ENCODE measurements at places on chromosomes 11 and 22.

GRCh38 chr11:99884750-99885149 lies 802.3 kb upstream of the ARHGAP42 start:
- no peak for DNase-seq

GRCh38 chr11:123194337-123195187 lies 486 bp downstream of the CLMP start:
- no peak for DNase-seq

GRCh38 chr11:62127941-62128770 lies 4.3 kb downstream of the INCENP start:
- no peak for DNase-seq

- no peak for DNase-seq
These were observed 186.9 kb upstream of the NAV2 start for GRCh38 chr11:19525714-19526113.

DNA sequence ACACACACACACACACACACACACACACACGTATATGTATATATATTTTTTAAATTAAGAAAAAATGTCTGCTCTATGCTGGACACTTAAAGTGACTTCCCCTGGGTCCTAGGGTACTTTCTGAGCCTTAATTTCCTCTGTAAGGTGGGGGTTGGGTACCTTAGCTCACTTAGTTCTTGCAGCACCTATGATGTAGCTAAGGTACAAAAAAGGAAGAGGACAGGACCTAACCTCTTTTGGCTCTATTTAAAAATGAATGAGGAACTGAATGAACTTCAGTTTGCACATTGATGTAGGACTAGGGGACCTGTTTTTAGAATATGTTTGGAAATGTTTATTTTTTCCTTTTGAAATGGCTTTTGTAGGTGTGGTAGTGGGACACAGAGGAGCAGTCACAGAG lies 11.1 kb downstream of the SREBF2 start:
- no peak for DNase-seq

- no peak for DNase-seq
These were observed 72.6 kb upstream of the CLDN5 start for GRCh38 chr22:19596680-19597398.

DNA sequence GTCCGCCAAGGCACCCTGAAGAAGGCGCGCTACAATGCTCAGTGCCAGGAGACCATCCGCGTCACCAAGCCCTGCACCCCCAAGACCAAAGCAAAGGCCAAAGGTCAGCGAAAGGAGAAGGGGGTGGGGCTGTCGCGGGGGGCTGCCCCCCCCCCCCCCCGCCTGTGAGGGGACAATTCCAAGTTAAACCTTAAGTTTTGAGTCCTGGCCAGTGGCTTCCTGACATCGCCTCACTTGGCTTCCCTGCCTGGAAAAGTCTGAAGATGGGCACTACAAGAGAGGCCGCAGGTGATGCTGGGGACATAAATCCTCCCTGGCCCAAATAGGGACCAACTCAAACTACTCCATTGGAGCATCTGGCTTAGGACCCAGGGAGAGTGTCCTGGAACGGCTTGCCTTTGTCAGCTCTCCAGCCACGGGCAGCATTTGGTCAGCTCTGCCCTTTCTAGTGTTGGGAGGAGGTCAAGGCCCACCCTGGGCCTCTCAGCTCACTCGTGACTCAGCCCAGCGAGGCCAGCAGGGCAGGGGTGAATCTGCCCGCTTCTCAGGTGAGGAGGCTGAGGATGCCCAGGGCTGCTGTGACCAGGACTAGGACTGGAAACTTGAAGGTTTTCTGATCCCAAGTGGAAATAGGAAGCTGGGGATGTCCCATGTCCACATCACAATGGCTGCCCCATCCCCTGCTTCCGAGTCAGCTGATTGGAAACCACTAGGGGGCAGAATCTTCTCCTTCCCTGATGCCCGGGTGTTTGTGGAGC lies 1.4 kb downstream of the MDK start:
- no peak for DNase-seq

DNA sequence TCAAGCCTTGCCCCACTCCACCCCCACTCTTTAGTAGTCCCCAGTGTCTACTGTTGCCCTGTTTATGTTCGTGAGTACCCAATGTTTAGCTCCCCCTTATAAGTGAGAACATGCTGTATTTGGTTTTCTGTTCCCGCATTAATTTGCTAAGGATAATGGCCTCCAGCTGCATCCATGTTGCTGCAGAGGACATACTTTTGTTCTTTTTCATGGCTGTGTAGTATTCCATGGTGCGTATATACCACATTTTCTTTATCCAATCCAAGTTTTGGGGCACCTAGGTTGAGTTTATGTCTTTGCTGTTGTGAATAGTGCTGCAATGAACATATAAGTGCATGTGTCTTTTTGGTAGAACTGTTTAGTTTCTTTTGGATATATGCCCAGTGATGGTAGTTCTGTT lies 16.2 kb upstream of the FXYD6 start:
- DNase-seq: no peak

DNA sequence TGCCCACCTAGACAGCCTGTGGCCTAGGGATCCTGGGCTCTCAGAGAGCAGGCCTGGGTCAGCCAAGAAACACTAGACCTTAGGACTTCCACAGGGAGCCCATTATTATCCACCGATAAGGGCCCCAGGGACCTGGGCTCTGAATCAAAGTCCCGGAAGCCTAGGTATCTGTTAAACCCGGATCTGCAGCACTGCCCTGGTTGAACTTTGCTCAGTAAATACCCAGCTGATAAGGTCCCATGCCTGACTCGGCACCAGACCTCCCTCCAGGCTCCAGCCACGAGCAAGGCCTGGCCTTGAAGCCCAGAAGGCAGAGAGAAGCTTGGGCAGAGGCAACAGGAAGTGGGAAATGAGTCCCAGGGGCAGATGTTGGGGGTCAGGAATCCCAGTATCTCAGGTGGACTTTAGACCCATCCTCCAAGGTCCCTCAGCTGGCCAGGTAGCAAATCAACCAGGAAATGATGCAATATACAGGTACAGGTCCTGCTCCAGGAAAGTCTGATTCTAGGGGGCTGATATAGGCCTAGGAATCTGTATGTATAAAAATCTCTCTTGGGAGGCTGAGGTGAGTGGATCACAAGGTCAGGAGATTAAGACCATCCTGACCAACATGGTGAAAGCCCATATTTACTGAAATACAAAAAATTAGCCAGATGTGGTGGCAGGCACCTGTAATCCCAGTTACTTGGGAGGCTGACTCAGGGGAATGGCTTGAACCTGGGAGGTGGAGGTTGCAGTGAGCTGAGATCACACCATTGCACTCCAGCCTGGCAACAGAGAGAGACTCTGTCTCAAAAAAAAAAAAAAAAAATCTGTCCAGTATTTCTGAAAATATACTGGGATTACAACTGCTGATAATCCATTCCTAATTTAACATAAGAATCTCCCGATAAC lies 18.7 kb downstream of the POU2AF1 start:
- peak; percentile 92 for DNase-seq

DNA sequence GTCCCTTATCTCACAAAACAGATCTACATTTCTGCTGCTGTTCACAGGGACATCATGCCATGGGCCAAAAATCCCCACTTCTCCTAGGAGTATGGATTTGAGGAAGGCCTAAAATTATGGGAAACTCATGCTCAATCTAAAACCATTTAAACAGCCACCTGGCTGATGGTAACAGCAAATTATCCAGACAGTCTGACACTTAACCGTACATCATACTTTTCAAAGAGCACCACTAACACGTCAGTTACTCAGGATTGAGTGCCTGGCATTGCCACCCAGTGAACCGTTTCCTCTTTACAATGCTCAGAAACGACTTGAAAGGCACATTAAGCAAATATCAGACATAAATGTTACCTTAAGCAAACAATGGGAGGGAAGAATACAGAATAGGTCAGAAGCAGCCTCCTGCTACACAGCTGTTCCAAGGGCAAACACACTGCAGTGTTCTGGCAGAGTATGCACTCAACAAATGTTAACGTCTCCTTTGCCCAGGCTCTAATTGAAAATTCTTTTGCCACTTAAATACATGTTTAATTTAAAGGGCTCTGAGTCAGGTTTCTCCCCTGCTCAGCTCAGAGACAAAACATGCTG lies 18.8 kb upstream of the SLC36A4 start:
- no peak for DNase-seq

DNA sequence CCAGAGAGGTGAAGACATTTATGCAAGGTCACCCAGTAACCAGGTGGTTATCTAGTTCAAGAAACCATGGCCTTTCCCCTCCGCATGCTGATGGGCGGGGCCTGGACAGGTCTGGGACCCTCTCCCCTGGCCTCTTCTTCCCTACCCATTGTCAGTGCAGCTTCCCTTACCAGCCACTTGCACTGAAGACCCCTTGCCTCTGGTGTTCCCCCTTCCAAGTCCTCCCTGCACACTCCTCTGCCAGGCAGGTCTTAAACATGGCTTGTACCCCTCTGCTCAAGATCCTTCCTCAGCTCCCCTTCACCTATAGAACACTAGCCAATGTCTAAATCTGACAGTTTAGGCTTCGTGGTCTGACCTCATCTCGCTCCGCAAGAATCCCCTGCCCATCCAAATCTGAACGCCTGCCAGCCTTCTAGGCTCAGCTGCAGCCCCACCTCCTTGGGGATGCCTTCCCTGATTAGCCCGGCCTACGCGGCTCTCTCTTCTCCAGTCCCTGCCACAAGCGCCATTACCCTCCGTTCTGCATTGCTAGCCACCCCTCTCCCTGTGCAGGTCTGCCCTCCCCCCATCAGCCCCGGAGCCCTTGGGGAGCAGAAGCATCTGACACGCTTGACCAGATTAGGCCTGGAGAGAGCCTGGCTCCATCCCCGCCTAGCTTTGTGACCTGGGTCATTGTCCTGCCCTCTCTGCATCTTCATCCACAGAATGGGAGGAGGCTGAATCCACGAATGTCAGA lies 213.8 kb downstream of the DSCAML1 start:
- DNase-seq: no peak

- no peak for DNase-seq
These were observed 3.5 kb upstream of the BACE1-AS start for GRCh38 chr11:117287668-117288067.

GRCh38 chr11:78044706-78045105 lies 19.0 kb upstream of the THRSP start:
- peak; percentile 71 for DNase-seq

DNA sequence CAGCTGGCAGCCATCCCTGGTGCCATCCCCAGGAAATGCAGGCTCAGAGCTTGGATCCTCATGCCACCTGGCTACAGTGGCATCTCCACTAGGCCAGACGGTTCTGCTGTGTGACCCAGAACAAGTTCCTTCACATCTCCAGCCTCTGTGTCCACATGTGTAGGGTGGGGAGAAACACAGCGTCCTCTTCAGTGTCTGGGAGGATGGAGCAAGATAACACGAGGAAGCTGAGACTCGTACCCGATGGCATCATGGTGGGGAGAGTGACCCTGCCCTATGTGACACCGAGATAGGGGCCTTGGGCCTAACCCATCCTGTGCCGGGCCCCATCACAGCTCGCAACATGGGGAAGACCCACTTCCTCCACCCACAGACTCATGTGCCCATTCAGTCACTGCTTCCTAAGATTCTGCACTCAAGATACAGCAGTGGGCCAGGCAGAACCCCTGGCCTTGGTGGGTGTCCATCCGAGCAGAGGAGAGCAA lies 78.5 kb downstream of the MORC2 start:
- peak; percentile 9 for DNase-seq

DNA sequence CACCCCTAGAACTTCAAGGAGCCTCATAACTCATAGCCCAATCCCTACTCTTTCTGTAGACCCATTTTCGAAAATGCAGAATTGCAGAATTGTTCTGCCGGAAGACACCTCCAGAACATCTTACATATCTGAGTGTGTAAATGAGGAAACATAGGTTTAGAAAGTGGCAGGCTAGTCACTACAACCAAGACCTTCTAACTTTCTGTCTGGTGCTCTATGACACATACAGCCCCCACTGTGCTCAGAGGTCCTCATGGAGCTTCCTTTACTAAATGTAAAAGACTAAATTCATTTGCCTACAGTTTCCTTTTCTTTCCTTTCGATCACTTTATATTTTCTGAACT lies 132.1 kb upstream of the DDI1 start:
- DNase-seq: no peak

- DNase-seq: no peak
These were observed 1178.3 kb downstream of the LRRC4C start for GRCh38 chr11:40281052-40281580.

DNA sequence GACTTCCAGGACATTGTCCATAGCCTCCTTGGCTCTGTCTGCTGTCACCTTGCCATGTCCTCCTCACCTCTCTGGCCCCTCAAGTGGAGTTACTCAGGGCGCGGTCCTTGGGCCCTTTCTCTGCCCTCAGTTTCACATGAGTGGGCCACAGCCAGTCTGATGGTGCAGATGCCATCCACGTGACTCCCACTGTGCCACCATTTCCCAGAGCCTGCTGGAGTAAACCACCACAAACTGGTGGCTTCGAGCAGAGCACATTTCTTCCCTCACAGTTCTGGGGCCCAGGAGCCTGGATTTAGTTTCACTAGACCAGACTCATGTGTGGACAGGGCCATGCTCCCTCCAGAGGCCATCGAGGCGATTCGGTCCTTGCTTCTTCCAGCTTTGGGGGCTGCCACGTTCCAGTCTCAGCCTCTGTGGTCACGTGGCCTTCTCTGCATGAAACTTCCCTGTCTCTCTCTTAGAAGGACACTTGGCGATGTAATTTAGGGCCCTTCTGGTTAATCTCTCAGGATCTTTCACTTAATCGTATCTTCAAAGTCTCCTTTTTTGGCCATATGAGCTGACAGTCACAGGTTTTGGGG lies 14.6 kb downstream of the SMARCB1 start:
- DNase-seq: no peak

DNA sequence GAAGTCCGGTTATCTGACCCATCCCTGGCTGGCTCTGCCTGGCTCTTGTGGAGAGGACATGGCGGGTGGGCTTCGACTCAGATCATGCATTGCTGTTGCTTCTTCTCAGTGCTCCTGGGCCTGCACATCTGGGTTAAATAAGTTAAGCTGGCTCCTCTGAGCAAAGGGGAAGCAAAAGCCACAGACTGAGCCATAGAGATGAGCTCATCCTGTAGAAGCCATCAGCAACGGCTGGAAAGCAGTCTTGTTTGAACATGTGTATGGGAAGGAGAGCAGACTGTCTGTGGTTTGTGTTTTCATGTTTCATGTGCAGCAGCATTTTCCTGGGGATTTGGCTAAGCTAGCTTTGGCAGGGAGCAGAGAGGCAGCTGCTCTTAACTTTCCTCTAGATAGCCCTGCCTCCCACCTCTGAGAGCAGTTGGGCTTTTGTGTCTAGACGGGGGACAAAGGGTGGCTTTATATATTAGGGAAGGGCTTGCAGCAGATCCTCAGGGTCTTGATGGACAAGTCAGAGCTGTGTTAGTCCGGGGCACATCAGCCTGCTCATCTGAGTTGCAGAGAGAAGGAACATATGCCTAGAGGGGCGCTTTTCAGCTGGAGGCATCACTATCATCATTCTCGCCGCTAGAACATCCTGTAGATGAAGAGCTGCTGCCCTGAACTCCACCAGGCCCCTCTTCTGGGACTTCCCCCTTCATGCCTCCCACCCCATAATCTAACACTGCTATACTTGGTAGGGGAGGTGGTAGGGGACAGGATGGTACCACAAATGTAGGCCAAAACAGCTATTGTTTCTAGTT lies 14.9 kb downstream of the DCPS start:
- DNase-seq: no peak

GRCh38 chr22:21074102-21074715 lies 28.5 kb downstream of the LRRC74B start:
- DNase-seq: no peak

- peak; percentile 50 for DNase-seq
These were observed 673 bp upstream of the MYO7A start for GRCh38 chr11:77127235-77127911.

Measured in pancreas (tissue), 10 donors.